ENCODE measurements at places on chromosomes 3 and 15. TPM values are rescaled to one million over a fixed set of nuclear protein-coding genes. Genes with fewer than 3 reads are reported as not detected.

- no peak overlapping the region for H3K4me3 ChIP-seq
- no peaks in the 10 kb centered on the region for H3K36me3 ChIP-seq
- H3K27me3 ChIP-seq, result no peaks in the 10 kb centered on the region
- no peak for DNase-seq
Observed at GRCh38 chr3:54714035-54714434, 213.8 kb downstream of the LRTM1 start.

GRCh38 chr3:127888564-127889107, 26.4 kb upstream of the KBTBD12 start:
- H3K4me3 ChIP-seq, result no peak overlapping the region
- DNase-seq, result no peak
- H3K4me1 ChIP-seq, result no peaks in the 10 kb centered on the region
- no peaks in the 10 kb centered on the region for H3K36me3 ChIP-seq

DNA sequence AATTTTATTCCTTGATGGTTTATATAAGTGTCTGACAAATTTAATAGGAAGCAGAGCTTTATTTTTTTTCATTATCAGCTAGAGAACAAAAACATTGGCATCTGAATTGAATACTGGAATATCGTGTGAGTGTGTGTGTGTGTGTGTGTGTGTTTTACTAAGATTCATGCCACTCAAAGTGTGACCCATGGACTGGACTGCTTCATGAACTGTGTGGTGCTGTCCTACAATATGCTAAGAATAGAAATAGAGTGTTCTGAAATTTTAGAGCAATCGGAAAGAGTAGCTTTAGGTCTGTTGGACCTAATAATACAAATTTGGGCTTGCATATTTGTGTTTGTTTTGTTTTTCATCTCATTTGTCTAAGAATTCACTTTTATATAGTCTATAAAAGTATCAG, 89.6 kb downstream of the MITF start:
- no peak overlapping the region for H3K27ac ChIP-seq
- H3K4me1 ChIP-seq, result peaks cover 9% of the 10 kb centered on the region
- DNase-seq, result no peak

GRCh38 chr15:96586901-96587300, 256.4 kb downstream of the NR2F2 start:
- H3K36me3 ChIP-seq, result no peaks in the 10 kb centered on the region
- H3K4me1 ChIP-seq, result no peaks in the 10 kb centered on the region
- no peak for DNase-seq
- no peak overlapping the region for H3K27ac ChIP-seq
- no peaks in the 10 kb centered on the region for H3K27me3 ChIP-seq

GRCh38 chr15:78898540-78898939, 25.9 kb downstream of the MORF4L1 start:
- no peaks in the 10 kb centered on the region for H3K27me3 ChIP-seq
- no peaks in the 10 kb centered on the region for H3K4me1 ChIP-seq
- H3K36me3 ChIP-seq, result peaks cover 20% of the 10 kb centered on the region
- H3K27ac ChIP-seq, result no peak overlapping the region

- H3K27ac ChIP-seq, result no peak overlapping the region
- H3K4me1 ChIP-seq, result no peaks in the 10 kb centered on the region
- H3K4me3 ChIP-seq, result no peak overlapping the region
- DNase-seq, result no peak
- H3K36me3 ChIP-seq, result no peaks in the 10 kb centered on the region
Observed at GRCh38 chr3:46238386-46238785, 3.9 kb upstream of the CCR3 start.

Gene SEMA6D
- total RNA-seq, result 19.2 TPM

Gene TNFAIP8L3
- total RNA-seq, result 3.7 TPM

Gene PLCL2
- 20.6 TPM for total RNA-seq

DNA sequence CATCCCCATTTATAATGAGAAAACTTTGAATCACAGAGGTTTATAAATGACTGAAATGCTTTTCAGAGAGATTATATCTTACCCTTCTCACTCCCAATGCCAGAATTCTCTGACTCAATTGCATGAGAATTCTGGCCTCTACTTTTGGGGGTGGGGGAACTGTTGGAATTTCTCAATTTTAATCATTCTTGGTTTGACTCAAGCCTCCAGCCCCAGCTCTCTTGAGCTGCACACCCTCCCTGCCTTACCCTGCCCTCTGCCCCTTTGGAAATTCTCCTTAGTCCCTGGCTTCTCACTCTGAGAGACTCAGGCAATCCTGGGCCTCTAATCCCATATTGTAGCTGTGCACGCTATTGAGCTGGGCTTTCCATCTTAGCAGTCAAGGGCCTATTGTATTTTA, 44.2 kb downstream of the ZNF589 start:
- no peaks in the 10 kb centered on the region for H3K4me1 ChIP-seq
- no peaks in the 10 kb centered on the region for H3K36me3 ChIP-seq
- no peaks in the 10 kb centered on the region for H3K27me3 ChIP-seq
- no peak for DNase-seq
- no peak overlapping the region for H3K4me3 ChIP-seq
- no peak overlapping the region for H3K27ac ChIP-seq

Gene GMNC
- not detected for total RNA-seq

- H3K27ac ChIP-seq, result no peak overlapping the region
- H3K4me1 ChIP-seq, result peaks cover 50% of the 10 kb centered on the region
- H3K27me3 ChIP-seq, result no peaks in the 10 kb centered on the region
- H3K4me3 ChIP-seq, result no peak overlapping the region
Observed at GRCh38 chr15:40456299-40456712, 14.5 kb upstream of the CHST14 start.

GRCh38 chr3:98972720-98973119, 71.2 kb upstream of the DCBLD2 start:
- no peak for DNase-seq
- no peak overlapping the region for H3K4me3 ChIP-seq
- no peak overlapping the region for H3K27ac ChIP-seq
- H3K27me3 ChIP-seq, result no peaks in the 10 kb centered on the region

- H3K36me3 ChIP-seq, result no peaks in the 10 kb centered on the region
- DNase-seq, result peak; percentile 45
- H3K4me3 ChIP-seq, result peak overlapping the region; percentile 72
- peaks cover 5% of the 10 kb centered on the region for H3K4me1 ChIP-seq
Observed at GRCh38 chr3:183427876-183428446, 458 bp downstream of the MCF2L2 start.

Gene MESP2
- total RNA-seq, result not detected

Data from tibial nerve (tissue), 4 donors.